Skin of body (tissue), 3 donors: ENCODE measurements at places on chromosomes 1 and 21. TPM values are rescaled to one million over a fixed set of nuclear protein-coding genes. Genes with fewer than 3 reads are reported as not detected.

The ITPKB gene
- total RNA-seq: 30.1 TPM

The SHISAL2A gene
- 0.49 TPM for total RNA-seq

The FCAMR gene
- total RNA-seq: not detected

The HEATR1 gene
- 30.8 TPM for total RNA-seq

The KCND3 gene
- 0.99 TPM for total RNA-seq

The KCNK1 gene
- 3.8 TPM for total RNA-seq

The SOD1 gene
- 75.5 TPM for total RNA-seq

The KRTAP21-2 gene
- 1.3 TPM for total RNA-seq

The TMPRSS2 gene
- total RNA-seq: 0.69 TPM

The ANKRD35 gene
- total RNA-seq: 12.9 TPM

The DAB1 gene
- 1.4 TPM for total RNA-seq

The PLCH2 gene
- 15.3 TPM for total RNA-seq

The TCHH gene
- total RNA-seq: 315 TPM

The SLC44A5 gene
- 0.89 TPM for total RNA-seq

The ZBTB8A gene
- total RNA-seq: 10.9 TPM

The NLRP3 gene
- total RNA-seq: 2.8 TPM

The OPRD1 gene
- 0.20 TPM for total RNA-seq

The DIRAS3 gene
- 1.4 TPM for total RNA-seq

The EVA1B gene
- total RNA-seq: 26.4 TPM

The ETV3L gene
- not detected for total RNA-seq

The DLGAP3 gene
- under 0.01 TPM for total RNA-seq

The MPZ gene
- total RNA-seq: 26.5 TPM

The PRKAA2 gene
- 10.6 TPM for total RNA-seq

The KCNE2 gene
- total RNA-seq: 0.69 TPM

The KLHDC7A gene
- 0.30 TPM for total RNA-seq

The C1orf105 gene
- total RNA-seq: 2.8 TPM

The SERPINC1 gene
- not detected for total RNA-seq

The CCDC185 gene
- not detected for total RNA-seq

The HMCN1 gene
- 109 TPM for total RNA-seq

The KCTD3 gene
- 51.7 TPM for total RNA-seq

The CLCNKB gene
- total RNA-seq: 0.20 TPM

The C1QTNF12 gene
- 2.5 TPM for total RNA-seq

The GPATCH2 gene
- 23.8 TPM for total RNA-seq

The C1orf185 gene
- total RNA-seq: not detected

The TSTD1 gene
- 29.3 TPM for total RNA-seq

The KRTAP7-1 gene
- 3.4 TPM for total RNA-seq

The CD1D gene
- total RNA-seq: 1.3 TPM
